ENCODE measurements at places on chromosomes 5 and 9.

DNA sequence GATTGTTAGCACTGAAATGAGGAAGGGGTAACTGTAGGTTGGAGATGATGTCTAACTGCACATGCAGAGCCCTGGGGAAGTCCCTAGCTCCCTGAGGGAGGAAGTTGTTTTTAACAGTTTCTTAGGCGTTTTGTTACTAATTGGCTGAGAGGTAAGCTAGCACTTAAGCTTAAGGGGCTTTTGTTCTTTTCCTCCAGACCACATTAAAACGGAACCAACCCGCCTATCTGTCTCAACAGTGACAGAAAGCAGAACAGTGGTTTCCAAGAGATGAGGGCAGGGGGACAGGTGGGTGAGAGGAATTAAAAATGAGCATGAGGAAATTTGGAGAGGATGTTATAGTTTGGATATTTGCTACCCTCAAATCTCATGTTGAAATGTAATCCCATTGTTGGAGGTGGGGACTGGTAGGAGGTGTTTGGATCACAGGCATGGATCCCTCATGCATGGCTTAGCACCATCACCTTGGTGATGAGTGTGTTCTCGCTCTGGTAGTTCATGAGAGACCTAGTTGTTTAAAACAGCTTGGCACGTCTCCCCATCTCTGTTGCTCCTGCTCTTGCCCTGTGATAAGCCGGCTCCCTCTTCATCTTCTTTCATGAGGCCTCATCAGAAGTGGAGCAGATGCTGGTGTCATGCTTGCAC is 38.9 kb downstream of the LYRM7 start:
- DNase-seq, result peak; percentile 32

DNA sequence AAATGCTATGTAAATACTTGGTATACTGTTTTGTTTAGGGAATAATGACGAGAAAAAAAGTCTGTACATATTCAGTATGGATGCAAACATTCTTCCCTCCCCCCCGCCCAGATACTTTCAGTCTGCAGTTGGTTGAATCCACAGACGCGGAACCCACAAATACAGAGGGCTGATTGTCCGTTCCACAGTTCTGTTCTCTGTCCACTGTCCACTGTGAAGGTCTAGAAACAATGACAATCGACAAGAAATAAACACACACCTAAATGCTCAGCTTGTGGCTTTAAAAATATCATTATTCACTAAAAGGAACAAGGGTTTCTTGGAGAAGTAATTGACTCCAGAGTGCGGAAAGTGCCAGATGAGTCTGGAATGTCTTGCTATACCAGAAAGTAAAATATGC is 109.1 kb downstream of the TMEM161B start:
- DNase-seq, result no peak

DNA sequence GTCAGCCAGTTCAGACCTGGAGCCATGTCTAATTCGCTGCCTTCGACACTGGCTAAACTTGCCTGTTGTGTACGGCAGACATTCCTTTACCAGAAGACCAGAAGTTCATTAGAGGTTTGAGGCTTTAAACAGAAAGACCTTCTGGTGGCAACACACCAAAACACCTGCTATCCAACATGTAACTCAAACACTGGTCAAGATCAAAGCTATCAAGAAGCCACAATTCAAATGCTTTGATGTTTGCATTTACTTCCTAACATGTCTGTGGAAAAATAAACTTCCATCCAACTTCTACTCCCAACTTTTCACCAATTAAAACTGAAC is 91.0 kb upstream of the RETREG1 start:
- no peak for DNase-seq

DNA sequence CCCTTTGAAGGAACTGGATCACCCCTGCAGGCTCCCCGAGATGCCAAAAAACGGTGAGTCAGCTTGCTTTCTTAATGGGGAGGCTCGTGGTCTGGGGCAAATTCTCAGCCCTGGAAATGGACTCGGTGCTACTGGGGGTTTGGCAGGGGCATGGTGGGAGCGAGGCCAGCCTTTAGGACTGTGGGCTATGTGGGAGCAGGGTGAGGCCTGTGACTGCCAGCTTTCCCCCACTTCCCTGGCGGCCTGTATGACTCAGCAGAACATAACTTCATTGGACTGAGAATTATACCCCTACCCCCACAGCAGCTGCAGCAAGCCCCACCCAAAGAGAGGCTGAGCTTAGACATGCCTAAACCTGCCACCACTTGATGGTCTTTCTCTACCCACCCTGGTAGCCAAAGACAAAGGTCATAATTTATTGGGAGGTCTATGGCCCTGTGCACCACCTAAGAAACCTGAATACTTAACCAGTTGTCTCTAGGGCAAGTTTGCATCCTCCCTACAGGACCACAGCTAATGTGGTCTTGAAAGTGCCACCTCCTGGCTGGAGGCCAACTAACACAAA is 325.3 kb downstream of the TLE1 start:
- peak; percentile 28 for DNase-seq

- no peak for DNase-seq
Measured at GRCh38 chr9:37353791-37354190, 68.7 kb upstream of the GRHPR start.

DNA sequence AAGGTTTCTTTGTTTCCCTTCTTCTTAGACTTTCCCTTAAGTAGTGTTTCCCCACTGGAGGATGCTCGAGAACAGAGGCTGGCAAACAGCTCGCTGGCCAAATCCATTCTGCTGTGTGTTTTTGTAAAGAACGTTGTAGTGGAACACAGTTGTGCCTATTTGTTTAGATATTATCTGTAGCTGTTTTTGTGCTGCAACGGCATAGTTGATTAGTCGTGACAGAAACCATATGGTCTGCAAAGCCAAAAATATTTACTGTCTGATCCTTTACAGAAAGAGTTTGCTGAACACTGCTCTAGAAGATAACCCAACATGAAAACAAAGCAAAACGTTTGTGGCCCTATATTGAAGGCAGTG is 47.0 kb upstream of the EGFLAM start:
- no peak for DNase-seq

DNA sequence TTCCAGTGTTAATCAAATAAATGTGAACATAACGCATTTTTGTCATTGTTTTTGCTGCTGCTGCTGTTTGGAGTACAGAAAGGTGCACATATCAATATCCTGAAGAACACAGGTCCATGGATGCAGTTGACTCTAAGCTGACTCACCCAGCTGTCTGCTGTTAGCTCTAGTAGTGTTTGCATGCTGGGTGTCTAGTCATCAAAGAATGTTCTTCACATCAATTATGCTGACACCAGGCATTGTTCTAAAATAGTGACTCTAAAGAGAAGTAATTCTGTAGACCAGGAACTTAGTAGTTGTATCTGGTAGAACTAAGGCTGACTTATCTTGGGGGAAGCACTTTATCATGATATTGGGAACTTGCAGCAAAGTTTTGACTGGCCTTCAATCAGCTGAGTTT is 55.7 kb upstream of the DPYSL3 start:
- DNase-seq, result peak; percentile 80

- DNase-seq, result no peak
Measured at GRCh38 chr5:126937771-126938170, 92.6 kb downstream of the MARCHF3 start.

GRCh38 chr5:56588636-56589480 is 226.5 kb upstream of the MAP3K1 start:
- DNase-seq, result no peak

- no peak for DNase-seq
Measured at GRCh38 chr9:92860867-92861266, 17.0 kb downstream of the ZNF484 start.

DNA sequence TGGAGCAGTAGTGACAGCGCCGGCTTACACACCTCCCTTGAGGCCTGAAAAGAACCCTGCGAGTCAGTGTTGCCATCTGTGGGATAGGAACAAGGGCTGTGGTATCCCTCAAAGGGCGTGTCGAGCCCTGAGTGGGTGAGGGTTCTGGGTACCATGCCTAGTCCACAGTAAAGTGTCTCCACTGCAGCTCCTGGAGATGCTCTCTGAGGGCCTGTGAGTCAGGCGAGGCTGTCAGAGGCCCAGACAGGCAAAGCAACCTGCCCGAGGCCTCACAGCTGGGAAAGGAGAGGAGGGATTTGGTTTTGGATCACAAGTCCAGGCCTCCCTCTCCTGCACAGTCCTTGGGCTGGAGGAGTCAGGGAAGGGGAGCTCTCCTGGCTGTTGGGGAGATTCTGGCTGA is 6.1 kb downstream of the PRRX2 start:
- no peak for DNase-seq

DNA sequence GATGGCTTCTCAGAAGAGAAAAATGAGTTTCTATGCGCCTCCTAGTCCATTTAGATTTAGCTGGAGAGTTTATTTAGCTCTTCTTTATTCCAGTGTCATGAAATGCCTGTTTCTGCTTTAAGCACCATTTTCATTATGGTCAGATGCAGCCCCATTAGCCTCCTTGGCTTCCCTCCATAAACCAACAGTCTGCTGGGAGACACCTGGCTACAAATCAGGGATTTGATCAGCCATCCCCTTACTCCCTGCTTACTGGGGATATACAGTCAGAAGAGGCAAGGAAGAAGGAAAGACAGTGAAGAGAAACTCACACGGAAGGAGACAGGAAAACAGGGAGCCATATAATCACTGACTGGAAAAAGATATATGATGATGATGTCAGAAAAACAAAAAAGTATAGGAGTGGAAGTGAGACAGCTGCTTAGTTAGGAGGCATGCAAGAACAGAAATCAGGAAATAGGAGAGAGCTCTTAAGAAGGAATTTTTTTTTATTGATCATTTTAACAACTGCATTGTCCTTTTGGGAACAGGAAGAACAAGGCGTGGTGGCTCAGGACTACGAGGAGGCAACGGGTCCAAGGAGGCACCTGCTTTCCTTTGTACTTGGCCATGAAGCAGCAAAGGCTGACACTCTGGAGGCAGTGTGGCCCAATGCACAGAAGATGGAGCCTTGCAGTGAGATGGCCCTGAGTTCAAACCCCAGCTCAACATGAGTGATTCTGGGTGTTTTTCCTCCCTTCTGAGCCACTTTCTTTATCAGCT is 56.1 kb downstream of the MED27 start:
- DNase-seq, result no peak

GRCh38 chr5:64397552-64397951 is 108.3 kb upstream of the RGS7BP start:
- no peak for DNase-seq

- DNase-seq, result no peak
Measured at GRCh38 chr9:90838581-90839154, 37.0 kb downstream of the SYK start.

DNA sequence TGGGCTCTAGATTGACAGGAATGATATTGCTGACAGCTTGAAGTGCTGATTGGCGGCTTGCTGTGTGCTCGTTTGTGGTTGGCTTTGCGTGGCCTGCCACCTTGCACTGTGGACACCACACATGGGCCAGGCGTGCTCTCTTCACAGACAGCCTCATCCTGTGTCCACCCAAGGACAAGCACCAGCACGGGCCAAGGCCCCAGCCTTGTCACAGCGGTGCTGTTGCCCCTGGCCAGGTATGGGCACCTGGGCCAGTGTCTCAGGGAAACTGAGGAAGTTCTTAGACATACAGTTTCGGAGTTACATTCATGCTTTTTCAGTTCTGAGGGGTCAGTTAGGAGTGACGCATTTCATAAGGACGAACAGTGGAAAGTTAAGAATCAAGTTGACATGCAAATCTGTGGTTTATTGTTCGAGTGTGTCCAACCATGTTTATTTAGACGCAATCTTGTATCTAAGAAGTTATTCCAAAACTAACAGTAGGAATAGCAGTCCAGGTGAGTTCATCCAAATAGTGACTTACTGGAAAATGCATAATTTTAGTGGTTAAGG is 125.9 kb downstream of the EHMT1 start:
- DNase-seq, result no peak

DNA sequence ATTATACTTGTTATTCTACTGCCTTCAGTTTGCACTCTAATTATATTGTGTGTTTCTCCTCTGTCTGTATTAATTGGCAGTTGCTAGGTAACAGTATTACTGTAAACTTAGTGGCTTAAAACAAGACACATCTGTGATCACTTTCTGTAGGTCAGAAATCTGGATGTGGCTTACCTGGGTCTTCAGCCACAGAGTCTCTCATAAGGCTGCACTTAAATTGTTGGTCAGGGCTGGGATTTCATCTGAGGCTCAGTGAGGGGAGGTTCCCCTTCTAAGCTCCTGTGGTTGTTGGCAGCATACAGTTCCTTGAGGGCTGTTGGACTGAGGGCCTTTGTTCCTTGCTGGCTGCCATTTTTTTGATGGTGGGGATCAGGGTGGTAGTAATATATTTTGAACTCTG is 68.8 kb downstream of the SLC44A1 start:
- DNase-seq, result no peak

DNA sequence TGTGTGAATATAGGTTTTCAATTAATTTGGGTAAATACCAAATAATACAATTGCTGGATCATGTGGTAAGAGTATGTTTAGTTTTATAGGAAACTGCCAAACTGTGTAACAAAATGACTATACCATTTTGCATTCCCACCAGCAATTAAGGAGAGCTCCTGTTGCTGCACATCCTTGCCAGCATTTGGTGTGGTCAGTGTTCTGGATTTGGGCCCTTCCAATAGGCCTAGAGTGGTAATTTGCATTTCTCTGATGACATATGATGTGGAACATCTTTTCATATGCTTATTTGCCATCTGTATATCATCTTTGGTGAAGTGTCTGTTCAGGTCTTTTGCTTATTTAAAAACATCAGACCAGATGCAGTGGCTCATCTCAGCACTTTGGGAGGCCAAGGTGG is 11.6 kb upstream of the RFK start:
- DNase-seq, result no peak

GRCh38 chr9:137053944-137054931 is at the start of gene ENTPD2:
TSS of gene ENTPD2 (minus strand) at chr9:137054061. CDS start at chr9:137053997, 64 bp downstream.
- DNase-seq, result no peak

- DNase-seq, result no peak
Measured at GRCh38 chr5:100838048-100838473, 65.0 kb downstream of the ST8SIA4 start.

DNA sequence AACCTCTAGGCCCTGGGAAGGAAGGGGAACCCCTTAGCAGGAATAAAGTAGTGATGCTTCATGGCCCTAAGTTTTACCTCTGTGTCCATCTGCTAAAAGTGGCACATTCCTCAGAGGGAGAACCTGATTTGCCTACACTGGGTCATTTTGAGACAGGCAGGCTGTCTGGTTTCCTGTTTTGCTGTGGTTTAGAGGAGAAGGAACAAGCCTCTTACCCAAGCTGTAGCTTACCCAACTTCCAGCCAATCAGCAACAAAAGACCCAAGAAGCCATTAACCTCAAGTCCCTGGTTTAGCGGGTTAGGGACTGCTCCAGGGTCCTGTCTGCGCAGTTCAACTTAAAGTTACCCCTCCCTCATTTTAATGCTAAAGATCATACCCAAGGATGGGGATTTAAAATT is 411.0 kb downstream of the MAT2B start:
- peak; percentile 16 for DNase-seq

DNA sequence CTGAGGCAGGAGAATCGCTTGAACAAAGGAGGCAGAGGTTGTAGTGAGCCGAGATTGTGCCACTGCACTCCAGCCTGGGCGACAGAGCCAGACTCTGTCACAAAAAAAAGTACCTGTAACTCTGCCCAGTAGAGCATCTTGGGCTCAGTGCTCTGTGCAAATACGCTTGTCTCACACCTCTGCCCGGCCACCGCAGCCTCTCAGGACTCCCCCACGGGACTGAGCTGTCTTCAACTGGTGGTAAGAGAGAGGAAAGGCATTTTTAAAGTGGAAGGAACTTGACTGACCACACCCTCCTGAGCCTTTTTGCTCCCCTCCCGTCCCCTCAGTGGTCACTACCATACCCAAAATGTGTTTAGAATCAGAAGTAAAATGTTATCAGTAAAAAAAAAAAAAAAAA is 174.3 kb upstream of the PIK3R1 start:
- no peak for DNase-seq

- DNase-seq, result peak; percentile 47
Measured at GRCh38 chr5:168179192-168179593, 112.3 kb upstream of the WWC1 start.

All from astrocyte of the hippocampus (primary cell).